ENCODE measurements at places on chromosomes 1 and 21.
A peak's percentile ranks its signal among the peaks of the same experiment; 100 is the strongest.

GRCh38 chr1:206663832-206664652, 20.7 kb upstream of the MAPKAPK2 start:
- DNase-seq, result peak; percentile 56

DNA sequence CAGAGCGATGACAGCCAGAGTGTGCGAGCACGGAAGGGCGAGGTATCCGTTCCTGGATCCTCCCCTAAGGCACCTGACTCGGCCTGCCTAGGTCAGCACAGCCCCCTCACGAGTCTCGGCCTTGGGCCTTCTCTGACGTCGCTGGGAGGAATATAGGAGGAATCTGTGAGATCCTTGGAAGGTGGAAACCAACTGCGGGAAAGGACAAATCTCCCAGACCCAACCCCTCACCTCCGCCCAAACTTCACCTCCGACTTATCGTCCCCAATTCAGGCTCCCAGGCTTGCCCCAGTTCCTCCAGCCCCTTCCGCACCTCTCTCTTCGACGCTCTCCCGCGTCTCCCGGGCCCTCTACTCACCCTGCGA, 494 bp downstream of the APH1A start:
- no peak for DNase-seq

- no peak for DNase-seq
Observed at GRCh38 chr1:239742416-239743109, 349.1 kb upstream of the FMN2 start.

DNA sequence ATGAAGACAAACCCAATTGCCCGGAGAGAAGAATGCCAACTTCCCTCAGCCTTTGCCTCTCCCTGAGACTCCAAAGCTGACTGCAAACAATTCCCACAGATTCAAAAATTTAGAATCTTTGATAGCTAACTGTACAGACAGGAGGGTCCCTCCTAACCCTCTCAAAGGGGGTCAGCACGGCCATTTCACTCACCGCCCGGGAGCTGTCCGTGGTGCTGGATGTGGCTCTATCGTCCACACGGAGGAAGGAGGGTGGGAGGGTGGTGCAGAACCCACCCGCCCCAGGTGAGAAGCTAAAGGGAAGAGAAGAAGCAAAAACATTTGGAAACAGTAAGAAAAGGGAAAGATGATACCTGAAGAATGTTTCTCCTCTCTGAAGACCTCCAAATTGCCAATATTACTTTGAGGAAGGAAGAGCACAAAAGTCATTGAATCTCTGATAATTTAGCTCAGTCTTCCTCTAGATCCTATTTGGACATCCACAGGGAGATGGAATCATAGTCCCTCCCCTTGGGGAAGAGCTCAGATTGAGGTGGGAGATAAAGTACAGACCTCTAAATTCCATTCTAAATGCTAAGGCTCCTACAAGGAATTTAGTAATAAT, 45.6 kb downstream of the RHBG start:
- DNase-seq, result no peak

DNA sequence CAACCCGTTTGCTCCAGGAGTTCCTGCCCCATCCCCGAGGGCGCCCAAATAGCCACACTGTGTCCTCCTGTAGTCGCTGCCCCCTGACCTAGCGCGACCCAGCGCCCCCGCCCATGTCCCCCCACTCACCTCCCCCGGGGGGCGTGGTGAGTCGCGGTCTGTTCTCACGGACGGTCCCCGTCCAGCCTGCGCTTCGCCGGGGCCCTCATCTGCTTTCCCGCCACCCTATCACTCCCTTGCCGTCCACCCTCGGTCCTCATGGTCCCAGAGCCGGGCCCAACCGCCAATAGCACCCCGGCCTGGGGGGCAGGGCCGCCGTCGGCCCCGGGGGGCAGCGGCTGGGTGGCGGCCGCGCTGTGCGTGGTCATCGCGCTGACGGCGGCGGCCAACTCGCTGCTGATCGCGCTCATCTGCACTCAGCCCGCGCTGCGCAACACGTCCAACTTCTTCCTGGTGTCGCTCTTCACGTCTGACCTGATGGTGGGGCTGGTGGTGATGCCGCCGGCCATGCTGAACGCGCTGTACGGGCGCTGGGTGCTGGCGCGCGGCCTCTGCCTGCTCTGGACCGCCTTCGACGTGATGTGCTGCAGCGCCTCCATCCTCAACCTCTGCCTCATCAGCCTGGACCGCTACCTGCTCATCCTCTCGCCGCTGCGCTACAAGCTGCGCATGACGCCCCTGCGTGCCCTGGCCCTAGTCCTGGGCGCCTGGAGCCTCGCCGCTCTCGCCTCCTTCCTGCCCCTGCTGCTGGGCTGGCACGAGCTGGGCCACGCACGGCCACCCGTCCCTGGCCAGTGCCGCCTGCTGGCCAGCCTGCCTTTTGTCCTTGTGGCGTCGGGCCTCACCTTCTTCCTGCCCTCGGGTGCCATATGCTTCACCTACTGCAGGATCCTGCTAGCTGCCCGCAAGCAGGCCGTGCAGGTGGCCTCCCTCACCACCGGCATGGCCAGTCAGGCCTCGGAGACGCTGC, 1.1 kb downstream of the HTR6 start:
- no peak for DNase-seq

GRCh38 chr1:27301582-27302199, 20.3 kb upstream of the TMEM222 start:
- no peak for DNase-seq

DNA sequence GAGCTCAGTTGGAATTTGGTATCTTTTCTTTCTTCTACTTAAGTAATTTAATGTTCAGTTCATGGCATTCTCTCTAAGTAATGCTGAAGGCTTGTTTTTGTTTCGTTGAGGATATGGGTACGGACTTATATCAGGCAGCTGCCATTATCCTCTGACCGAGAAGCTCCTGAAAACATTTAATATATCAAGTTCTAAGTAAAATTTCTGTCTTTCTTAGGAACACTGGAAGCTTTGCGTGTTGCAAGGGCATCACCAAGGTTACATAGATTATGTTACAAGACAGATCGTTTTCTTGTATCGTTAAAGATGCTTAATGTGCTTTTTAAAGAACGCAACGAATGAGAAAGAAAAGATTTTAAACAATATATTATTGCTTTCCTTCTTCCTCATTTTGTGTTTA, 1.0 kb upstream of the GALNT2 start:
- no peak for DNase-seq

- DNase-seq, result no peak
Observed at GRCh38 chr21:14691914-14692313, 145.8 kb upstream of the SAMSN1 start.

- peak; percentile 58 for DNase-seq
Observed at GRCh38 chr1:41487126-41488039, 2.9 kb upstream of the EDN2 start.

DNA sequence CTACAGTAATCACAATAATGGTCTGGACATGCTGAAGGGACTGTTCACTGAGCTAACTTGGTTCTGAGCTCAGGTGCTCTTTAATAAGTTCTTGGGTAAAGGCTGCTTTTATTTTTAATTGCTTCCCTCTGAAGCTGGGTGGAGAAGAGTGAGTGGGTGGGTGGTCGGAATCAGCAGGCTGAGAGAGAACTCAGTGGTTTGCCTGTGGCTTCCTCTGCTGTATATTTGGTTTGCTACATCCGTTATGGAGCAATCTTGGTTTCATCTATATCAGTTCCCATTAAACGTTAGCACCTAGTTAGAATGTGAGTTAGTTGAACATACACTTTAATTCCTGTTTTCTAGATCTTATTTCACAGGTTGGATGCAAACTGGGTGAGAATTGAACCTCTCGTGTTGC, 23.3 kb downstream of the CNIH4 start:
- peak; percentile 29 for DNase-seq
